ENCODE measurements at places on chromosomes 5 and 9.

- no peak for DNase-seq
Measured at GRCh38 chr5:154677921-154678320, 77.3 kb upstream of the LARP1 start.

- DNase-seq, result no peak
Measured at GRCh38 chr5:33719769-33720168, 172.0 kb downstream of the ADAMTS12 start.

GRCh38 chr5:141349917-141350619 lies at the start of gene PCDHGB1:
PCDHGB1 (plus strand) TSS chr5:141350099; CDS start chr5:141350261, 162 bp downstream.
- peak; percentile 55 for DNase-seq

DNA sequence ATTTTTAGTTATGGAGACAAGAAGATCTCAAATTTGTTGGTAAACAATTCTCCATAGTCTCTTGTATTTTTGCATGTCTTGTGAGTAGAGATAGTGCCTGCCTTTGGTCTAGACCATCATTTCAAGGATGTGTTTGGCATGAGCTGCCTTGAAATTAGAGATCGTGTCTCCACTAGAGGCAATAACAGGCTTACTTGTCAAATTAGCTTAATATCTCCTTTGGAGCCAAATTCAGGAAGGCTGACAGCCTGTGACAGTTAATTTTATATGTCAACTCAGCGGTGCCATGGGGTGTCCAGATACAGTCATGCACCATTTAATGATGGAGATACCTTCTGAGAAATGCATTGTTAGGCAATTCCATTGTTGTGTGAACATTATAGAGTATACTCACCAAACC lies 24.8 kb upstream of the PRDM9 start:
- DNase-seq, result no peak

DNA sequence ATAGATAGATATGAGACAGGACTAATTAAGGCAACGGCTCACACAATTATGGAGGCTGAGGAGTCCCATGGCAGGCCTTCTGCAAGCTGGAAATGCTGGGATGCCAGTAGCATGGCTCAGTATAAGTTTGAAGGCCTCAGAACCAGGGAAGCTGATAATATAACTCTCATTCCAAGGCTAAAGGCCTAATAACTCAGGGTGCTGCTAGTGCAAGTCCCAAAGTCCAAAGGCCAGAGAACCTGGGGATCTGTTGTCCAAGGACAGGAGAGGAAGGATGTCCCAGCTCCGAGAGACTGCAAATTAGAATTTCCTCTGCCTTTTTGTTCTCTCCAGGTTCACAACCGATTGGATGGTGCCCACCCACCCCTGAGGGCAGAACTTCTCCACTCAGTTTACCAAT lies 114.5 kb downstream of the SV2C start:
- no peak for DNase-seq

- no peak for DNase-seq
Measured at GRCh38 chr5:134250949-134251348, 25.1 kb upstream of the PPP2CA start.

GRCh38 chr9:80157561-80157983 lies 585.8 kb downstream of the TLE4 start:
- DNase-seq, result no peak

GRCh38 chr5:14268738-14269137 lies 125.6 kb downstream of the TRIO start:
- no peak for DNase-seq

DNA sequence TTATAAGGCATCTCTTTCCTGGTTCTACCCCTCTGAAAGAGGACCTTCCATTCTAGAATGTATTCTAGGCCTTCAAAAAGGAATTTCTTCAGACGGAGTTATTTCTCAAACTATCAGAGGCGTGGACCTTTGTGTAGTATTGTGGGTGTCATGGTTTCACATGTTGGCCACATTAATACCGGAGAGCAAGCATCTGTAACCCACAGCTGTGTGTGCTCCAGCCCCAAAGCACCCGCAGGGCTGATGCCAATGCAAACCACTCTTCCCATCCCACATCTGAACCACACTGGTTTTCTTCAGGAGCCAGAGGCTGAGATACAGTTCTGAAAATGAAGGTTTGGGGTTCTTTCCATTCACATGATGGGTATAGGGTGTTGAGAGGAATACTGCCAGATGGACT lies 127.1 kb downstream of the BNC2 start:
- DNase-seq, result no peak

DNA sequence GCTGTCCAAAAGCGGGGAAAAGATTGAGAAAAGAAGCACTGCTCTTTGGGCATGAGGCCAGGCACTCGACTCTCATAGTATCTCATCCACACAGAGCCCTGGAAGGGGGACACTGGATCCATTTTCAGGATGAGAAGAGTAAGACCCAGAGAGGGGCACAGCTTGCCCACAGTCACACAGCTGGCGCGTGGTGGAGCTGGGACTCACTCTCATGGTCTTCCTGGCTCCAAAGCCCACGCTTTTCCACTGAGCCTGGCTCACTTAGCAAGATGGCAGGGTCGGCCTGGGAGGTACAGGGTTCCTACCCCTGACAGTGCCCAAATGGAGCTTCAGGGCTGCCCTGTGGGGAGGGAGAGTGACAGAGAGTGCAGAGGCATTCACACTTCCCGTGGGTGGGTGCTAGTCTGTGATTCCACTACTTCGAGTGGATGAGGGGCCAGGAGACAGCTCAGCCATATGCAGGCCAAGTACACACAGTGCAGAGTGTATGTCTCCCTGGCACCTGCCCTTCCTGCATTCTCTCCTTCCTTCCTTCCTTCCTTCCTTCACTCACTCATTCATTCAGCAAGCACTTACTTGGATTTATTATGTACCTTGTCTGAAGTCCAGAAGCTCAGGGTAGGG lies 18.3 kb upstream of the IGFBPL1 start:
- DNase-seq, result no peak
